ENCODE measurements at places on chromosomes 7 and 10.
A peak's percentile ranks its signal among the peaks of the same experiment; 100 is the strongest.

DNA sequence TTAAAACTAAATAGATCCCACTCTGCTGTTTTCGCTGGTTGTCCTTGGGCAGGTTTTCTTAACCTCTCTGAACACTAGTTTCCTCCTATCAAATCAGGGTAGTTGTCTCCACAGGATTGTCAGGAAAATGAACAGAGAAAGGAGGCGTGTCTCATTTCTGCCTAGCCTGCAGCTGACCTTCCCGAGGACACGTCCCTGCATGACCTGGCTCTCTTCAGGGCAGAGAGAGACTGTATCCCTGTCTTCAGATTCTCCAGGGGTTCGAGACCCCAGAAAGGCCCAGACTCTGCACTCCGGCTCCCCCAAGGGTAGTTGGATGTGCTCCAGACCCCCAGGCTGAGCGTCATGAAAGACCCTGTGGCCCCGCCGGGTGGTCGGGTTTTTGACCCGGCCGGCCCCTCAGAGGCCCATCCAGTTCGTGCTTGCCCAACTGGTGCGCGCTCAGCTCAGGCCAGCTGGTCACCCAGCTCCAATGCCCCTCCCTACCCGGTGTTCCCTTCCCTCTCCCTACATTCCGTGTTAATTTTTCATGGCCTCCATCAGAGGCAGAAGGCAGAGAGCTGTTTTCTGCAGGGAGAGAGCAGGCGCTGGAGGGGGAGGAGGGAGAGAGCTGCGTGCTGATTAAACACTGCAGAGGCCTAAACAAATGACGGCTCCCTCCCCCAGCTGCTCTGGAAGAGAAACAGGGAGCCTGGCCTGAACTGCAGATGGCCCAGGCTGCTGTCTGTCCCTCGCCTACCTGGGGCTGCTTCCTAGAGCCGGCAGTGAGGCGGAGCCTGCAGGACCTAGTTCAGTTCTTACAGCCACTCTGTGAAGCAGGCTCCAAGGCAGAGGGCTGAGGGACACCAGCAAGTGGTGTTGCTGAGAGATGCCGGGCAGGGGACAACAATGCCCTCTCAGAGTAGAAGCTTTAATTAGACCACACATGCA lies 86.2 kb upstream of the PPIF start:
- no peak for DNase-seq

- peak; percentile 42 for DNase-seq
These were observed 292.3 kb upstream of the PITRM1 start for GRCh38 chr10:3464760-3465405.

DNA sequence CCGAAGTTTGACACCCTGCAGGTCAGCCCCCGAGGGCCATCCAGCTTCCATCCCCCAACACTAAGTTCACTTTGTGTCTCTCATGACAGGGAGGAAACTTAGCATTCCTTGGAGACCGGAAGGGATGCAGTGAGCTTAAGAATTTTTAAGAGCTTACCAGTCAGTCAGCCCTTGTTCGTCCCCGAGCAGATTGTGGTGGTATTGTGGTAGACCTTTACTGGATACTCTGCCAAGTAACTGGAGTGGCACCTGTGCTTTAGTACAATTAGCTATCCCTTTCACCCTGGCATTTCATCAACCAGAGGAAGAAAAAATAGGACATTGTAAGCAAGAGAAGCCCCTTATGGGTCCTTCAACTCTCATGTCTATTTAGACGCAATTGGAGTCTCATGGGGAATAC lies 74.8 kb downstream of the NSUN6 start:
- no peak for DNase-seq

DNA sequence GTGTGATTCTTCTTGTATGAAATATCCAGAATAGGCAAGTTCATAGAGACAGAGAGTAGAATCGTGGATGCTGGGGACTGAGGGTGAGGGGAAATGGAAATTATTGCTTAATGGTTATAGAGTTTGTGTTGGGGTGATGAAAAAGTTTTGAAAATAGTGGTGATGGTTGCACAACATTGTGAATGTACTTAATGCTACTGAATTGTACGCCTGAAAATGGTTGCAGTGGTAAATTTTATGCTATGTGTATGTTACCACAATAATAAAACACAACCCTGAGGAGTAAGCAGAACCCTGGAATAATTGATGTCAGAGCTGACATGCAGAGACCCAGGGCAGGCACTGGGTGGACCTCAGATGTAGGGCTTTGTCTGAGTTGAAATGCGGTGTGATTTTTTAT lies 57.6 kb downstream of the TACR2 start:
- no peak for DNase-seq

DNA sequence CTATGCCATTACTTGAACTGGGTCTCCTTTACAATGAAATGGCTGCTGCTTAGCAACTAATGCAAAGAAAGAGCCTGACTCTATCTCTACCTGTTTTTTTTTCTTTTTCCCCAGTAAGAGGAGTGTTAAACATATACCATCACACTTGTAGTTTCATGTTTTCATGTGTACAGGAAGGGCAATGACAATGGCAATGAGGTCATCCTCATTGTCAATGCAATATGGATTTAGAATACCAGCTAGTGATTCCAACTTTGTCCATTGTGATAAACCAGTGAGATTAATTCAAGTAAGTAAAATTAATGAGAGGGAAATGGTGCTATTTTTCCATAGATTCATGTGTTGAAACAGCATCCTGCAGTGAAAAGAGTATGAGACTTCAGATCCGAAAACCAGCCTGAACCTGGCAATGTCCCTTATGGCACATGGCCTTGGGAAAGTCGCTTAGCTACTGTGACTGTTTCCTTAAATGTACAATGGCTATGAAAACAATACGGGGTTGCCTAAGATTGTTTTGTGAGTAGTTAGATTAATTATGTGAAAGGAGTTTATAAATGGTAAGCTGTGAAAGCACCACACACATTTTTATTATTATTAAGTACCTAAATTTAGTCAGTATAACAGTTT lies 11.2 kb downstream of the DGKI start:
- DNase-seq, result no peak

- DNase-seq, result no peak
These were observed 84.2 kb downstream of the REEP3 start for GRCh38 chr10:63605197-63605967.

DNA sequence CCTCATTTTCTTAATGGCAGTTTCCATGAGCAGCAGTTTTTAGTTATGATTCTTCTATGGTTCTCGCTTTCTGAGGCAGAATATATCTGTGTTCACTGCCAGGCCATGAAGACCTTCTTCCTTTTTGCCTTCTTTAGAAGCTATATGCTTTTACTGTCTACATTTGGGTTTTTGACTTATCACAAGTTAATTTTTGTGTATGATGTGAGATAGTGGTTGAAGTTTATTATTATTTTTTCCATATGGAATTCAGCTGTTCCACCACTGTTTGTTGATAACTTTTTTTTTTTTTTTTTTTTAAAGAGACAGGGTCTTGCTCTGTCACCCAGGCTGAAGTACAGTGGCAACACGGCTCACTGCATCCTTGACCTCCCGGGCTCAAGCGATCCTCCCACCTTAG lies 44.5 kb downstream of the INPP5A start:
- no peak for DNase-seq

DNA sequence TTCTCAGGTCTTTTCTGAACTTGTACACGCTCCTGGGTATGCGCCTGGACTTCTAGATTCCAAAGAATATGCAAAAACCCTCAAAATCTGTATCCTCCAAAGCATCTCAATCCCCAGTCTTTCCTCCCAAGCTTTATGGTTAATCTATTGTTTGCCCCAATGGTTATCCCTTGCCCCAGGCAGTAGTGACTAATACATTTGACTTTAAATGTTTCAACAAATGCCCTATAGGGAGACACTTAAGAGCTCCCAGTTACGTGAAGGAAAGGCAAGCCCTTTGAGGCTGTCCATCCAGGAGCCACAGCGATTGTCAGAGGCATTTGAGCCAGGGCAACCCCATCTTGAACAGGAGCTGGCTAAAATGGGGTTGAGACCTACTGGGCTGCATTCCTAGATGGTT lies 12.7 kb upstream of the FOXL3 start:
- DNase-seq, result no peak

GRCh38 chr10:83012866-83013265 lies 1126.4 kb upstream of the GHITM start:
- DNase-seq, result no peak

DNA sequence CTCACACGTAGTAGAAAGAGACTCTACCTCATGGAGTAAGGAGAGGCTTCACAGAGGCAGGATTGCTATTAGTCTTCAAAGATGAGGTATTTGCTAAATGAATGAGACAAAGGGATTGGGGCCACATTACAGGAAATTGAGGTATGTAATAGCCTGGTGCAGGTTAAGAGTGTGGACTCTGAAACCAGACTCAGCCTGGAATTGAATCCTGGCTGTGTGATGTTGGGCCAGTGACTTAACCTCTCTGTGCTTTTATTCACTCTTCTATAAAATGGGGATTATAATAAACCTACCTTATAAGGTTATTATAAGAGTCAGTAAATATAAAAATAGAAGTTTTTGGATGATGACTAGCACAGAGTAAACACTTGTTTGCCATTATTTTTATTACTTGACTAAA lies 64.7 kb upstream of the ATRNL1 start:
- no peak for DNase-seq

GRCh38 chr10:70891627-70892026 lies 3.3 kb upstream of the PCBD1 start:
- no peak for DNase-seq

GRCh38 chr10:123359539-123359938 lies 205.3 kb downstream of the BUB3 start:
- DNase-seq, result no peak

GRCh38 chr10:97154162-97154561 lies 31.6 kb downstream of the SLIT1 start:
- DNase-seq, result no peak

GRCh38 chr7:48337012-48337621 lies 165.9 kb downstream of the ABCA13 start:
- DNase-seq, result no peak

DNA sequence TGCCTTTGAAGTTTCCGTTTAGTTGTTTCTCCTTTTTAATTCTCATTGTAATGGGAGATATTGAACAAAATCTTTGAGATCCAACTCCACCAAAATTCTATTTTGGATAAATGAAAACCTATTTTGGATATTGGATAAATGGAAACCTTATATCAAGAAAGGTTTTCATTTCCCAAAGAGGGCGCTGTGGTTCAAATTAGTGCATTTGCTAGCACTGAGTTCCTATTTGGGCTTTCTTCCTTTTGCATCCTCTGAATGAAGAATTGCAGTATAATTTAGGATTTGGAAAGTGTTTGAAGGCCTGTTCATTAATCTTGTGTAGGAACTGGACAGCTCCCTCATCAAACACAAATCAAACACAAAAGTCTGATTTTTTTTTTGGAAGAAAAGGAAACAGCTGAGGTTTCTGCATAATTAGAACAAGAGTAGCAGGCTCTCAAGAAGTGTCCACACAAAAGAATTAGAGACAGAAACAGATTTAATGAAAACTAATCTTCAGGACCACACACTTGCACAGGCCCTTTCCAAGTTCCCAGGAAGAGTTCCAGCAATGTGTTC lies 80.8 kb upstream of the KLF14 start:
- no peak for DNase-seq

DNA sequence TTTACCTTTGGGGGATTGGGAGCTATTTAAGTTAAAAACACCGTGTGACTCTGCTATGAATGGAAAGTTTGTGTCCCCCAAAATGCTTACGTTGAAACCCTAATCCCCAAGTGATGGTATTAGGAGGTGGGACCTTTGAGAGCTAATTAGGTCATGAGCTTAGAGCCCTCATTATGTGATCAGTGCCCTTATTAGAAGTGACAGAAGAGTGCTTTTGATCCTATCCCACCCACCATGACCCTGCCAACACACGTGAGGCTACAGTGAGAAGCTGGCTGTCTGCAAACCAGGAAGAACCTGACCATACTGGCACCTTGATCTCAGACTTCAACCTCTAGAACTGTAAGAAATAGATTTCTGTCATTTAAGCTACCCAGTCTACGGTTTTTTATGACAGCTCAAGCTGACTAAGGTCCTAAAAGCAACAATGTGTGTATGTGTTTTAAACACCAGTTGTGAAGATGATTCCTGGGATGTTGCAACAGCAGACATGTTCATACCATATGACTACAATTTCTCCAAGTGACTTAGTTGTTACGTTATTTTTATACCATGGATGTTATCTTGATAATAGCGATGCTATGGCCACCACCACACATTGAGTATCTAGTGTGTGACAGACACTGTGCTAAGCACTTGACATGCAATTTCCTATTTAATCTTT lies 124.4 kb downstream of the PIP4K2A start:
- no peak for DNase-seq

- DNase-seq, result no peak
These were observed 4.6 kb downstream of the TRPV6 start for GRCh38 chr7:142880876-142881505.

DNA sequence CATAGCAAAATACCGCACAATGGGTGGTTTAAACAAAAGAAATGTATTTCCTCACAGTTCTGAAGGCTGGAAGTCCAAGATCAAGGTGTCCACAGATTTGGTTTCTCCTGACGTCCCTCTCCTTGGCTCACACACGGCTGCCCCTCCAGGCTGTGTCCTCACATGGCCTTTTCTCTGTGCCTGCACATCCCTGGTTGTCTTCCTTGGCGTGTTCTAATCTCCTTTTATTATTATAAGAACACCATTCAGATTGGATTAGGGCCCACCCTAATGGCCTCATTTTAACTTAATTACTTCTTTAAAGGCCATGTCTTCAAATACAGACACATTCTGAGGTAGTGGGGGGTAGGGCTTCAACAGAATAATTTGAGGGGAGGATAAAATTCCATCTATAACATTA lies 87.9 kb downstream of the FZD1 start:
- DNase-seq, result no peak

DNA sequence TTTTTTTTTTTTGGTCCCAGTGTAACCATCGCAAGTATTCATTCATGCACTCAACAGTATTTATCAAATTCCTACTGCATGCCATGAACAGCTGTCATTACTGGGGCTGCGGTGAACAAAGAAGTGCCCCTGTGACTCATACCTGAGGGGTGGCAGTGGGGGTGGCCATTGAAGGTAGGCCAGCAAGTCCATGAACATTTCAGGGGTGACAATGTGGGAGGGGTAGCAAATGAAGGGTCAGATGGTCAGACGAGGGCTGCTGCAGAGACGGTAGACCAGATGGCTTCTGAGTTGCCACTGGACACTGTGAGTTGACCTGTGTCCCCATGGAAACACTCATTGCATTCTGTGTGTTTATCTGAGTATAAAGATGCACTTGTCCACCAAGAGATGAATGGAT lies 92.5 kb upstream of the PITRM1 start:
- no peak for DNase-seq

- DNase-seq, result peak; percentile 39
These were observed 125.4 kb upstream of the TARP start for GRCh38 chr7:38398725-38399321.

- DNase-seq, result no peak
These were observed 13.7 kb upstream of the SLC18A3 start for GRCh38 chr10:49596493-49596809.

DNA sequence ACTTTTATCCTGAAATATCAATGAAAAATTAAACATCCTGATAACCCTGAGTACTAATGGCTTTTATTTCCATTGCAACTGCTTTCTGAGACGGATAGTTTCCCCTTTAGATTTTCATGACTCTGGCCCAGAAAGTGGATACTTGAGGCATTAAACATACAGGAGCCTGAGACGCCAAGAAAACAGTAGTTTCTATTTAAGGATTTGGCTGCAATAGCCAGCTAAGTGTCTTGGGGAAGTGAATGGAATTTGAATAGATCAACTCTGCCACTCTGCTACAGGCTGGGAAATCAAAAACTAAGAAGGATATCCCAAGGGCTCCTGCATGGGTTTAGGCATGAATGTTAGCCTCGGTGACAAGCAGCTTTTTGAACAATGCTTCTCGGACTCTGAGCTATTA lies 24.7 kb upstream of the GPAM start:
- DNase-seq, result no peak
